NCI-H774 (cell line): ENCODE measurements at places on chromosomes 3 and 15.

DNA sequence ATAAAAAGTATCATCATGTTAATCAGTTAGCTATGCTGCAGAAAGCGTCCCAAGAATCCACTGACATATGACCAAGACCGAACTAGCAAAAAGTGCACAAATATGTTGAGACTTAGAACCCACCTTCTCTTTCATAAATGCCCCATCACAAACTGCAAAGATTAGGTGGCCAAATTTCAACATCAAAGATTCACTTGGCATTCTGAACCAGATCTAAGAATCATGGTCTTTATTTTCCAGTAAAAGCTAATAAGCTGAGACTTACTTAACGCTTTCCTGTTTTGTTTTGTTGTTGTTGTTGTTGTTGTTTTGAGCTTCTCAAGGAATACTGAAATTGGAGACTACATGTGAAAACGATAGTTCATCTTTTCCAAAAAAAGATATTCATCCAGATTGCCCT is 62.4 kb downstream of the ZBTB20 start:
- DNase-seq = no peak

DNA sequence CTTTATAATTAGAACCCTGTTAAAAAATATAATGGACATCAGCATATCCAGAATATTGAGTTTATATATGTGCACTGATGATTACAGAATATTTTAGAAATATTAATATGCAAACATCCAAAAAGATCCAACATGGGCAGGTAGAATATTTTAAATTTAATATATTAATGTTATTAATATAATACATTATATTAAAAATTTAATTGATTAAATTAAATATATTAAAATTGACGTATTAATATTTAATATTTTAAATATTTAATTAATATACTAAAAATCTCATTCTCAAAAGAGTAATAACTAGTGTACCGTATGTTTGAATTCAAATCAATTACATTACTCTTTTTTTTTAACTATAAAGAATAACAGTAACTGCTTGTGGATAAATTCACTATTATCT is 73.8 kb upstream of the FURIN start:
- DNase-seq = no peak

DNA sequence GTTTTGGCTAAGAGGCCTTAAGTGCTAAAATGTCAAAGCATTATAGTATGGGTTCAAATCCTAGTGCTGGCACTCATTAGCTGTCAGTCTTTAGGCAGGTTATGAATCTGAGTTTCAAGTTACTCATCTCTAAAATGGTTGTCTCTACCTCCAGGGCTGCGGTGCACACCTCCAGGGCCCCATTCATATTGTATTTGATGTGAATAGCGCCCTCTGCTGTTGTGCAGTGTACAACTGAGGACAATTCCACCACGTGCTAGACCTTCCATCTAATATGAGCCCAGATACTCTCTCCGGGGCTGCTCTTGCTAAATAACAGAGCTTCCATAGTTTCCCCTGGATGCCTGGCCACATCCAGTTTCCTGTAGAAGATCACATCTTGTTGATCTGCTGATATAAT is 54.3 kb downstream of the OXNAD1 start:
- DNase-seq = no peak

GRCh38 chr3:42507761-42508335 is 5.4 kb downstream of the VIPR1 start:
- DNase-seq = no peak

DNA sequence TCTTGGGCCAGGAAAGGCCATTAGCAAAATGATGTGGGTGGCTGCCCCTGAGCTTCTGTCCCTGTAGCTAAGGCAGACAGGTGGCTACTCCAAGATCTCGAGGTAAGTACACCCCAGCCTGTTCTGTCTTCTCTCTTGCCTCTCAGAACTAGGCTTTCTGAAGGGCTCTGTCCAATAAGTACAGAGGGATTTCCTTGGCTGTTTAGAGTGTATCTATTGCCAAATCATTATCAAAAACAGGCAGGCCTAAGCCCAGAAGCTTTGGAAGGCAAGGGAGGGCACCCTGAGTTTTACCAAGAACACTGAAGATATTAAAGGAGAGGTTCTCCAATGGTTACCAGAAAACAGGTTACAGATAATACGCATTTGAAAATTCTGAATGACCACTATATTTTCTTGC is 156.6 kb downstream of the MYRIP start:
- DNase-seq = no peak
